Vagina (tissue), 2 donors: ENCODE measurements at places on chromosomes 4 and X.
A peak's percentile ranks its signal among the peaks of the same experiment; 100 is the strongest.

DNA sequence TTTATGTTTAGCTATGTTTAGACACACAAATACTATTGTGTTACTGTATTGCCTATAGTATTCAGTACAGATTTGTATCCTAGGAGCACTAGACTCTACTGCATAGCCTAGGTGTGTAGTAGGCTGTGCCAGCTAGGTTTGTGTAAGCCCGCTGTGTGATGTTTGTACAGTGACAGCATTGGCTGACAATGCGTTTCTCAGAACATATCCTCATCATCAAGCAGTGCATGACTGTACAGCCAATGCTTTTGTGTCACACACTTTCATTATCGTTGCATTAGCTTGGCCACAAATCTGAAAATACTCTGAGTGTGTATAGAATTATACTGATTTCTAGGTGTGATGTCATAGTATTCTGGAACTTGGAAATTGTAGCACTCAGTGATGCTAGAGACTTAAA is 63.4 kb downstream of the CLDN34 start:
- no peak overlapping the region for H3K4me3 ChIP-seq
- DNase-seq = no peak
- H3K4me1 ChIP-seq = peaks cover 21% of the 10 kb centered on the region
- no peaks in the 10 kb centered on the region for H3K27me3 ChIP-seq
- H3K36me3 ChIP-seq = no peaks in the 10 kb centered on the region

- no peak for DNase-seq
- no peaks in the 10 kb centered on the region for H3K27me3 ChIP-seq
- no peaks in the 10 kb centered on the region for H3K4me1 ChIP-seq
- H3K27ac ChIP-seq = no peak overlapping the region
These were observed 893.8 kb upstream of the INTU start for GRCh38 chr4:126738926-126739325.

GRCh38 chrX:13939741-13940597 is 89.7 kb downstream of the GEMIN8 start:
- peaks cover 4% of the 10 kb centered on the region for H3K4me1 ChIP-seq
- H3K27ac ChIP-seq = no peak overlapping the region
- DNase-seq = no peak
- no peak overlapping the region for H3K4me3 ChIP-seq
- H3K27me3 ChIP-seq = no peaks in the 10 kb centered on the region

DNA sequence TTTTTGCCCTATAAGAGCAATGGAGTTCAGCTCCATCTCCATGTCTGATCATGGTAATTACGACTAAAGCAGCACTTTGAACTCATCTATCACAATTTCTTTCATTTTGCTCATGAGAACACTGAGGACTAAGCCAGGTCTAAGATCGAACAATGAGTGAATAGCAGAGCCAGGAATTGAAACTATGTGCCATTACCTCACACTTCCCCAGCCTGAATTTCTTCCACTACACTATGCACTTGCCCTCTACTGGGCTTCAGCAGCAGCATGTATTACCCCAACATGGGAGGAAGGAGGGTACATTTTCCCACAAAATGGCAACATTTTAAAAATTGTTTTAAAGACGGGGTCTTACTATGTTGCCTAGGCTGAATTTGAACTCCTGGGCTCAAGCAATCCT is 274.7 kb upstream of the FGF13 start:
- H3K27me3 ChIP-seq = no peaks in the 10 kb centered on the region
- DNase-seq = no peak
- no peaks in the 10 kb centered on the region for H3K36me3 ChIP-seq
- no peak overlapping the region for H3K4me3 ChIP-seq

GRCh38 chrX:120144178-120144844 is 14.1 kb upstream of the RHOXF2 start:
- no peak overlapping the region for H3K4me3 ChIP-seq
- no peaks in the 10 kb centered on the region for H3K4me1 ChIP-seq
- no peak for DNase-seq
- no peaks in the 10 kb centered on the region for H3K36me3 ChIP-seq
- no peaks in the 10 kb centered on the region for H3K27me3 ChIP-seq

DNA sequence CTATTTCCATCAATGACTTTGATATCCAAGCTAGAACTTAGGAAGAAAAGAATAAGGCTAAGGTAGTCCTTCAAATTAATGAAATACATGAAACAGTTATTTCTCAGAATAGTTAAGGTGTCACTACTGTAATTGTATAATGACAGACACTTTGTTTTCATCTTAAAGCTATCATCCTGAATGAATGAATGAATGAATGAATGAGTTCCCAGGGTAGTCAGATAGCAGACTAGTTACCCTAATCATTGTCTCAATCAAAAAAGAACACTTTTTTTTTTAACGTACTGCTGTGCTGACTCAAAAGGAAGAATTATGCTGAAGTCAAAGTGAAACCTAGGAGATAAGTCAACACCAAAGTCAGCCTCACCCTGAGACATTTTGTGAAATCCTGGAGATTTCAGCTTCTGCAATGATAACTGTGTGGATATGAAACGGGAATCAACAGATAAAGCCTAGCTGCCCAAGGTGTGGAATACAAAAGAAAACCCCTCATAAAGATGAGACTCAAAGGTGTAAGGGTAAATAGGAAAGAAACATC is 68.3 kb upstream of the CNKSR2 start:
- no peaks in the 10 kb centered on the region for H3K36me3 ChIP-seq
- H3K27me3 ChIP-seq = no peaks in the 10 kb centered on the region
- H3K4me3 ChIP-seq = no peak overlapping the region
- H3K4me1 ChIP-seq = no peaks in the 10 kb centered on the region
- no peak for DNase-seq

DNA sequence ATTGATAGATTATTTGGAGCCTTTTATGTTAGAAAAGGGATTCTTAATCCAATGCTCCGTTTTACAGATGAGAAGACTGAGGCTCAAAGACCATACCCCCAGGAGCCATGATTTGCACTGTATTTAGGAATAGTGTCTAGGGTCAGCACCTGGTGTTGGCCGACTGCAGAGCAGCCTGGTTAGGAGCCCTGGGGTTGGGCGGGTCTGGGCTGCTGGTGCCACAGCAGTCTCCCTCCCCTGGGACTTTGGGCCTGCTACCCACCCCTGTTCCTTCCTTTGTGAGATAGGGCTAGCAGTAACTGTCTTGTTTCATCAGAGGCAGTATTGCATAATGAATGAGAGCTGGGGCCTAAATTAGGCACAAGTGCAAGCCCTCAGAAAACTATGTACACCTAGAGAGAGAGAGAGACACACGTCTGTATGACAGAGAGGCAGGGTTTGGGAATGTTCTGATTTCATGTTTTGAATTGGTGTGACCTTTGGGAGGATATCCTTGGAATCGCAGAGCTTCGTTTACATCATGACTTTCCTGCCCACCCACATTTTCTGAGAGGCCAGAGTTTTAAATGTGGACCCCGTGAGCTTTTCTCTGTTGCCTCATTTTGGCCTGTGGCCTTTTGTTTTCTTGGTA is 111.7 kb downstream of the PTTG2 start:
- no peak for DNase-seq
- H3K36me3 ChIP-seq = no peaks in the 10 kb centered on the region
- H3K27me3 ChIP-seq = no peaks in the 10 kb centered on the region
- peak overlapping the region; percentile 72 for H3K27ac ChIP-seq
- H3K4me1 ChIP-seq = peaks cover 50% of the 10 kb centered on the region

DNA sequence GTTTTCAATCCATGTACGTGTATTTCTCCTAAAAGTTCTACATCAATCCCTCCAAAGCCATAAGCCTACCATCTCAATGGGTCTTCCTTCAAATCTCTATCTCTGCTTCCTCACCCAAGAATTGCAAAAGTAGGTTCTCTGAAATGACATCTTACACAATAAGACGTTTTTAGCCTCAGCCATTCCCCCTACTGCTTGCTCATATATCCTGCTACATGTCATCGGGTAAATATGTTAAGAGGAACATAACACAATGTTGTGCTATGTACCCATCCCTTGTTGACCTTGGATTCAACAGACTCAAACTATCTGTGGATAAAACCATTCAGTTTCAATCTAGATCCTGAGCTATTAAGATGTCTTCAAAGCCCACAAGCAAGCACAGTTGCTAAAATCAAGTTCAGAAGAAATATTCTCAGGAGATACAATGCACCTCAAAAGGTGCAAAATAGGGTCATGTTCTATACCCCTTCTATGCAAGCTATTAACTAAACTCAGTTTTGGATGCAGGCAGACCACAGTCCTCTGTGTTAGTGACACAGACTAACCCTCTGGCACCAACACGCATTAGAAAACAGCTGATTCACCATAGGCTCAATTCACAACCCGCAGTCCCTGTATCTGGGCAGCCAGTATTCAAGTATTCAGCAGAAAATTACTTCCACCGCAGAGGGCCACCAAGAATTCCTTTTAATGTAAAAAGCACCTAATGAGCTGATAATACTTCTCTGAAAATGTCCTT is 56.8 kb downstream of the CD99L2 start:
- no peak overlapping the region for H3K4me3 ChIP-seq
- H3K27me3 ChIP-seq = no peaks in the 10 kb centered on the region
- no peaks in the 10 kb centered on the region for H3K36me3 ChIP-seq
- no peak for DNase-seq
- H3K27ac ChIP-seq = no peak overlapping the region
- H3K4me1 ChIP-seq = no peaks in the 10 kb centered on the region

- H3K4me1 ChIP-seq = no peaks in the 10 kb centered on the region
- H3K27me3 ChIP-seq = no peaks in the 10 kb centered on the region
- H3K27ac ChIP-seq = no peak overlapping the region
- DNase-seq = no peak
- H3K4me3 ChIP-seq = no peak overlapping the region
These were observed 179.5 kb downstream of the PPARGC1A start for GRCh38 chr4:23710298-23710697.

- no peak for DNase-seq
- no peaks in the 10 kb centered on the region for H3K36me3 ChIP-seq
- H3K4me1 ChIP-seq = no peaks in the 10 kb centered on the region
- no peaks in the 10 kb centered on the region for H3K27me3 ChIP-seq
These were observed 707 bp upstream of the SHROOM4 start for GRCh38 chrX:50814701-50815100.

GRCh38 chrX:103467156-103467555 is 52.1 kb downstream of the RAB40A start:
- no peak for DNase-seq
- H3K4me1 ChIP-seq = no peaks in the 10 kb centered on the region
- H3K4me3 ChIP-seq = no peak overlapping the region
- no peaks in the 10 kb centered on the region for H3K27me3 ChIP-seq
- no peaks in the 10 kb centered on the region for H3K36me3 ChIP-seq
- H3K27ac ChIP-seq = no peak overlapping the region

DNA sequence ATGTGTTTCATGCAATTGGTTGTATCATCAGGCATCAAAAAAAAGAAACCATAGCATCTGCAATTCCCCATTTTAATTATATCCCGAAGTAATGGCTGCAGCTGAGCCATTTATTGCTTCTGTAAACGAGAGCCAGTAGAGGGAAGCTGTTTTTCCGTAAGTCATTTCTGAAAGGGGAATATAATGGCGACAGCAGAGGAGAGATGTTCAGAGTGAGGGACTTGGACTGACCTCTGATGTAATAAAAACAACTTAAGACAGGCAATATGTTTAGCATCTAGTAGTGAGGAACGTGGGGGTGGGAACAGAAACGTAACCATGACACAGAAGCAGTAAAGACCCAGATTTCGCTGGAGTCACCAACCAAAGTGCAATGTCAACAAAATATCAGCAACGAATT is 31.5 kb upstream of the NAA11 start:
- DNase-seq = no peak
- no peaks in the 10 kb centered on the region for H3K36me3 ChIP-seq
- no peak overlapping the region for H3K27ac ChIP-seq
- no peaks in the 10 kb centered on the region for H3K27me3 ChIP-seq
- no peaks in the 10 kb centered on the region for H3K4me1 ChIP-seq
- H3K4me3 ChIP-seq = no peak overlapping the region

- H3K4me3 ChIP-seq = no peak overlapping the region
- no peaks in the 10 kb centered on the region for H3K27me3 ChIP-seq
- H3K4me1 ChIP-seq = no peaks in the 10 kb centered on the region
- DNase-seq = no peak
These were observed 78.5 kb downstream of the SHROOM3 start for GRCh38 chr4:76513482-76513881.
